ENCODE measurements at places on chromosomes 1 and 21. TPM values are rescaled to one million over a fixed set of nuclear protein-coding genes. Genes with fewer than 3 reads are reported as not detected.

The FAM163A gene
- 0.05 TPM for total RNA-seq

The CRB1 gene
- 0.30 TPM for total RNA-seq

The RCSD1 gene
- total RNA-seq: not detected

The RABIF gene
- 5.0 TPM for total RNA-seq

The ENTREP3 gene
- total RNA-seq: 16.5 TPM

The C1orf210 gene
- total RNA-seq: not detected

The SH3D21 gene
- total RNA-seq: 10.5 TPM

The GPR25 gene
- not detected for total RNA-seq

The C1orf50 gene
- total RNA-seq: 3.7 TPM

The TNFRSF14 gene
- 4.8 TPM for total RNA-seq

The TSPAN1 gene
- total RNA-seq: not detected

The NBPF10 gene
- total RNA-seq: 7.2 TPM

The HEYL gene
- total RNA-seq: not detected

The KCND3 gene
- 0.14 TPM for total RNA-seq

The TSTD1 gene
- total RNA-seq: 17.8 TPM

The PSMB2 gene
- total RNA-seq: 14.8 TPM

The WNT4 gene
- 0.59 TPM for total RNA-seq

The ARHGAP30 gene
- 0.05 TPM for total RNA-seq

The C1orf141 gene
- not detected for total RNA-seq

All from smooth muscle cell of the umbilical artery (primary cell).